ENCODE measurements at places on chromosomes 2 and 18.
A peak's percentile ranks its signal among the peaks of the same experiment; 100 is the strongest.

DNA sequence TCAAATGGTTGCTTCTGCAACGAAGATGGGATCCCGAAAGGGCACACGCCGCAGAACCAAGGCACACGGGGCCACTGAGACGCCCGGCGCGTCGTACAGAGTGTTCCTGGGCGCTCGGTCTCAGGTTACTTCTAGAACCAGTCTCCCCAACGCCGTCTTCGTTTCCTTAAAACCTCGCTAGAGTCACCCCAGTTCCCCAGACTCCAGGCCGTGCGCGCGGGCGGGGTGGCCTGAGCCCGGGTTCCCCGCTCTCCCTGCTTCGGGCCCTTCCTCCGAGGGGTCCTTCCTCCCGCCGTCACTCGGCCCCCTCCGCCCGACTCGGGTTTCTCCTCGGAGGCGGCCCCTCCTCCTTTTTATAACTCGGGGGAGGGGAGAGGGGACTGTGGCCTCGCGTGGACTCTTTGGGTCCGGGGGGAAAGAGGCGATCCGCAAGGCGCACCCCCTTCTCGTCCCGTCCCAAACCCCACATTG is 774 bp upstream of the FZD7 start:
- DNase-seq, result no peak

GRCh38 chr2:213068676-213069359 is 82.6 kb downstream of the IKZF2 start:
- DNase-seq, result no peak

DNA sequence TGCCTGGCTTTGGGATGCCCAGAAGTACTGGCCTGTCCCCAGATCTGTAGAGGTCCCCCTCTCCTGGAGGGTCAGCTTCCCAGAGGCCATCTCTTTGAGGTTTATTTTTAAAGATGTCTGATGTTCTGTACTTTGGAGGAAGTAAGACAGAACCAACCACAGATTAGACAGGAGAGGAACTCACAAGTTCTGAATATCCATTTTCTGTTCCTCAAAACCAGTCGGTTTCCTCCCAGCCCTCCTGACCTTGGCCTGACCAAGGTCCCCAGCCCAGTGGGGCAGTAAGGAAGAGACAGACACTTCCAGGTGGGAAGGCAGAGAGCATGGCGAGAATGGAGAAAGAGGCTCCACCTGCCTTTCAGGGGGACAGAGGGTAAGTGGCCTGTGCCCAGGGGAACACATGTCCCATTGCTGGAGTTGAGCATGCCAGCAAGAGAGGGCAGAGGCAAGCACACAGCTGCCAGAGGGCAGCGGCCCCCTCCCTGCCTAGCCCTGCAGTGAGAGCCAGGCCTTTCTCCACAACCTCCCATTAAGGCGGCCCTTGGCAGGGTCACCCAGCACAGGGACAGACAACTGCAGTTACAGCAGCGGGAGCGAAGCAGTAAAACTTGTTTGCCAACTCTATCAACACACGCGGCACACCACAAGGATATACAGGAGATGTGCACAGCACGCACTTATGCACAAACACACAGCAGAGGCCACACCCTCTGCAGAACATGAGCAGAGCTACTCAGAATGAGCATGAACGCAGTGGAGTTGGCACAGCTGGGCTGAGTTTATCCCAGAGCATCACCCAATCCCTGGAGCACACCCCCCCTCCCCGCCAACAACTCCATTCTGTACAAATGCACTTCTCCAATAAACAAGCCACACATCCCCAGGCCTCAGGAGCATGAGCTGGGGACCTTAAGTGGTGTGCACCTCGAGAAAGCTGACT is 18.5 kb upstream of the SEMA4C start:
- DNase-seq, result no peak

- DNase-seq, result no peak
Observed at GRCh38 chr2:43348908-43349661, 122.7 kb upstream of the ZFP36L2 start.

GRCh38 chr2:95004287-95004686 is 21.2 kb upstream of the MAL start:
- no peak for DNase-seq

- DNase-seq, result no peak
Observed at GRCh38 chr2:219058541-219059374, 2.0 kb downstream of the IHH start.

DNA sequence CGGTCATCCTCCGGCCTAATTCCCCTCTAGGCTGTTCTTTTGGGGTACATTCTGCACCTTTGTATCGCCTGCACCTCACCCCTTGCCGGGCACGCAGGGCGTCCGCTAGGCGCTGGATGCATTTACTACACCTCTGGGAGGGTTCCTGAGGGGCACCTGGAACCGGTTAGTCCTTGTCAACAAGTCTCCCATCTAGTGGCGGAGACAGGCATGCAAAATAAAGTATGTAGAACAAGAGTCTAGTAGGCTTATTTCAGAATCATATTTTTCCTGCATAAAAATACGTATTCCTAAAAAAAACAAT is 705 bp upstream of the TEX261 start:
- DNase-seq, result peak; percentile 48

DNA sequence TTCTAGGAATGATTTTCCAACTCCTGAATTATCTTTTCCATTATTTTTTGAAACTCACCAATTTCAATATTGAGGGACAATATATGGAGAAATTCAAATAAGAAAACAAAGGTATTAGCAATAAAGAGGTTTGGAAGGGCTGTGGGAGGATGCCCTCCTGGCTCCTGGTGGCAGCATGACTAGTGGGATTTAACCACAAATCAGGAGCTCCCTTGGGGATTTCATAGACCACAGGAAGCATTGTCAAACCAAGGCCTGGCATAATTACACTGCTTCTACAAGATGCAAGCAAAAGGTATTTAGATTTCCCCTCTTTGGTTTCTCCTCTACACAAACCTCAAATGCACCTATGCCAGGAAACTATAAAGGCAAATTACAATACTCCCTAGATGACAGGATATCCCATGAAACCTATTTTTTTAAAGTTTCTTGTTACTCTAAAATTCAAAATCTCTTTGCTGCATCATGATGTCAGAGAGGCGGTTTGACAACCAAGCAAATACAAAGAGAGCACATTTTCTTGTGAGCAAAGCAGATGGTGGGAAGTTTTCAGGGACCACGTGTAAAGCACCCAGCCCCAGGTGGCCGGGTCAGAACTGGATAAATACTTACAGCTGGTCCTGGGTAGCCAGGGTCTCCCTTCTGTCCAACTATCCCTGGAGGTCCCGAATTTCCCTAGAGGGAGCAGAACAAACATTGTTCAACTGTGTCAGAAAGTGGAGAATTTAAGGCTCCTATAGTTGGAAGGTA is 67.9 kb downstream of the COL6A3 start:
- no peak for DNase-seq

- DNase-seq, result no peak
Observed at GRCh38 chr2:27324720-27325119, 1.8 kb upstream of the MPV17 start.

- no peak for DNase-seq
Observed at GRCh38 chr18:10033016-10033399, 119.2 kb downstream of the VAPA start.

GRCh38 chr2:42089340-42089925 is 41.6 kb downstream of the PKDCC start:
- peak; percentile 31 for DNase-seq

- DNase-seq, result no peak
Observed at GRCh38 chr2:41598161-41598894, 449.5 kb upstream of the PKDCC start.

- DNase-seq, result no peak
Observed at GRCh38 chr2:182496596-182496995, 69.8 kb upstream of the PDE1A start.

Measured in GM06990 (cell line).